Upper lobe of right lung (tissue), 1 donor: ENCODE measurements at places on chromosomes 4 and X. TPM values are rescaled to one million over a fixed set of nuclear protein-coding genes. Genes with fewer than 3 reads are reported as not detected.

The RHOXF2B gene
- total RNA-seq, result not detected

- H3K27ac ChIP-seq, result no peak overlapping the region
- no peak for DNase-seq
- H3K36me3 ChIP-seq, result no peaks in the 10 kb centered on the region
- H3K27me3 ChIP-seq, result no peaks in the 10 kb centered on the region
- no peaks in the 10 kb centered on the region for H3K4me1 ChIP-seq
Measured at GRCh38 chr4:17336524-17336961, 175.3 kb downstream of the QDPR start.

- H3K27ac ChIP-seq, result no peak overlapping the region
- H3K4me1 ChIP-seq, result no peaks in the 10 kb centered on the region
- H3K4me3 ChIP-seq, result no peak overlapping the region
- DNase-seq, result no peak
Measured at GRCh38 chr4:27429364-27429871, 568.8 kb downstream of the STIM2 start.

- no peak overlapping the region for H3K27ac ChIP-seq
- DNase-seq, result no peak
- peaks cover 22% of the 10 kb centered on the region for H3K4me1 ChIP-seq
- H3K27me3 ChIP-seq, result no peaks in the 10 kb centered on the region
- no peaks in the 10 kb centered on the region for H3K36me3 ChIP-seq
Measured at GRCh38 chr4:7932287-7932686, 7.4 kb downstream of the AFAP1 start.

The XK gene
- total RNA-seq, result 1.6 TPM

DNA sequence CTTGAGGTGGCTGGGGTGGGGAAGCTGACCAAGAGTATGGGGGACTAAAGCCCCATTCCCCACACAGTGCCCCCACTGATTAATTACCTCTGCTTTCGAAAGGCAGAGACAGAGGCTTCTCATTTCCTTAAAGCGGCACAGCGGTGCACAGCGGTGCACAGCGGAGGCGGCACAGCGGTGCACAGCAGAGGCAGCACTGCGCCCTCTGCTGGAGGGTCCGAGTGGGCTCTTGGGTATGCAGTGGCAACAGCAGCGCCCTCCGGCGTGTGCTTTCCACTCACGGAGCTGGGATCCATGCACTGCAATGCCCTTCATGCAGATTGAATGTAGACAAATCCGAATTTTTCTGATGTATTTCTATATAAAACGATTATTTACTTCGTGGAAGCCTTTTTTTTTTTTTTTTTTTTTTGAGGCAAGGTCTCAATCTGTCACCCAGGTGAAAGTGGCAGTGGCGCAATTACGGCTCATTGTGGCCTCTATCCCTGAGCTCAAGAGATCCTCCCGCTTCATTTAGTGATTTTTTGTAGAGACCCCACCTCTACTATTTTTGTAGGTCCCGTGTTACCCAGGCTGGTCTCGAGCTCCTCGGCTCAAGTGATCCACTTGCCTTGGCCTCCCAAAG lies 19.7 kb upstream of the PRPS2 start:
- H3K4me3 ChIP-seq, result no peak overlapping the region
- H3K36me3 ChIP-seq, result no peaks in the 10 kb centered on the region
- no peaks in the 10 kb centered on the region for H3K4me1 ChIP-seq
- no peak overlapping the region for H3K27ac ChIP-seq

DNA sequence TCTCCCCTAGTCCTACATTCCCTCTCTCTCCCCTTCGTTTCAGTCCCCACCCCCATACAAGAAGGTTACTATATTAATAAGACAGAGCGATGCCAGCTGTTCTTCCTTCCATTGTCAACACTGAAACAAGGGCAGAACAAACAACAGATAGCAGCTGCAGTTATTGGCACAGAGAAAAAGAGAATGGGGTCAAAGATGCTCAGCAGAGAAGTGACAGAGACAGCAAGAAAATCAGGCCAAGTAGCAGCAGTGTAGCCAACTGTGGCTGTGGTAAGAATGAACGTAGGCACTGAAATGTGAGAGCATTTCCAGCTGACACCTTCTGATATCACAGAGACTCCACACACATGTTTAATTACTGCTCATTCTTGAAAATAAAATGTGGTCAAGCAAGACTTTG lies 641.8 kb downstream of the FSTL5 start:
- H3K27ac ChIP-seq, result no peak overlapping the region
- H3K36me3 ChIP-seq, result no peaks in the 10 kb centered on the region
- H3K4me1 ChIP-seq, result no peaks in the 10 kb centered on the region

The NDP gene
- not detected for total RNA-seq

The MAOA gene
- 176 TPM for total RNA-seq

The BEND2 gene
- total RNA-seq, result not detected

DNA sequence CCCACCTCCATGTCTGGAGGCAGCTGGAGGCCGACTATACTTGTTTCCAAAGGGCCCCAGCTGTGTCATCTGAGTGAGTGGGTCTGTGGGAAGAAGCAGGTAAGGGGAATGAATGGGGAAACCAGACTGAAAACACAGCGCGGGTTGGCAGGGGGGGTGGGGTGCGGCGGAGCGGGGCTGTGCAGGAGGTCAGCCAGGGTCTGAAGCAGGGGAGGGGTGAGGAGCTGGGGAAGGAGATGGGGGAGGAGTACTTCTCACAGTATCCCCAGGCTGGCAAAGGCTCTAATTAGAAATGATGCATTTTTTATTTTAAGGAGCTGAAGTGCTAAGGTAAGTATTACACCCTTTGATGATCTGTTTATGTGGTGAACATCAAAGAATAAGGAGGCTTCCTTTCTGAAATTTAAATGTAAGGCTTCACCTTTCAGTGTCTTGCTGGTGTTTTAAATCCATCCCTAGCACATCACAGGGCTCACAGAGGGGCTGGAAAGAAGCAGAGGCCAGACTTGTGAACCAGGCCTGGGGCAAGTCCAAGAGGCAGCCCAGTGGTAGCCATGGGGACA lies 37.5 kb downstream of the SMIM20 start:
- no peaks in the 10 kb centered on the region for H3K36me3 ChIP-seq
- no peak overlapping the region for H3K4me3 ChIP-seq
- no peaks in the 10 kb centered on the region for H3K27me3 ChIP-seq
- H3K4me1 ChIP-seq, result no peaks in the 10 kb centered on the region
- no peak for DNase-seq
- no peak overlapping the region for H3K27ac ChIP-seq

DNA sequence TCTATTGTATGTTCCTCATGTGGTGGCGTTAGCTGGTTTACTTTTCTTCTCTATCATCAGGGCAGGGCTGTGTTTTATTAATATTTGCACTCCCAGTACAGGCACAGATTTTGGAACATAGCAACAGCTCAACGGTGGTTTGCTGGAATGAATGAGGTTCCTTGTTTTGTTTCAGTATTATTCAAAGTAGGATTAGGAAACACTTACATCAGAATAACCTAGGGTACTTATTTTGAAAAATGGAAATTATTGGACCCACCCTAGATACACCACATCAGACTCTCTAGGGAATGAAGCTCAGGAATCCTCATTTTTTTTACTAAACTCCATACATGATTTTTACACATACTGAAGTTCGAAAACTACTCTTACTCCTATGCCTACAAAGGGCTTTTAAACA lies 108.8 kb upstream of the ENPEP start:
- no peaks in the 10 kb centered on the region for H3K4me1 ChIP-seq
- DNase-seq, result no peak
- no peaks in the 10 kb centered on the region for H3K27me3 ChIP-seq
- no peaks in the 10 kb centered on the region for H3K36me3 ChIP-seq
- H3K27ac ChIP-seq, result no peak overlapping the region

GRCh38 chr4:113339430-113339813 lies 290.0 kb downstream of the ANK2 start:
- no peak for DNase-seq
- H3K4me1 ChIP-seq, result no peaks in the 10 kb centered on the region
- H3K27me3 ChIP-seq, result no peaks in the 10 kb centered on the region

The USP17L11 gene
- total RNA-seq, result not detected

The FATE1 gene
- not detected for total RNA-seq

DNA sequence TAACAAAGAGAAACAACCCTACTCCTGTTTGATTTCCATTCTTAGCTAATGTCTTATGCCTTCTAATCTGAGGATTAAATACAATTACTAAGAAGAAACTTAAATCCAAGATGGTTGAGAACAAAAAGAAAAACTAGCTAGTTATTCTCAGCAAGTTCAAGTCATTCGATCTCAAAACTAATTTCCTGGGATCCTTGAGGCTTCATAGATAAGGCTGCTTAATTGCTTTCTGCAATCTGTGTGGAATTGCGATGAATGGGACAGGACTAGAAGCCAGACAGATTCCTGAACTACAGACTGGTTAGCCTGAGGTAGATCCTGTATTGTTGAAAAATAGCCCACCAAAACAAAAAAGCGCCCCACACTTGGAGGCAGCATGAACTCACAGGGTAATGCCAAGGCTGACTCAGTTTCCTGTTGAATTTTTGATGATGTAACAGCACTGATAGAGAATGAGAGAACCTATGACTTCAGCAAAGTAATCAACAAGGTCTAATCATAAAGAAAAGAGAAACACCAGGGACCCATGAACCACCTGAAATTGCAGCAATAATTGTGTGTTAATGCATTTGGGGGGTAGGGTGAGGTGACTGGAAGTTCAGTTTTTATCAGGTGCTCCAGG lies 33.9 kb downstream of the KLHL15 start:
- H3K27ac ChIP-seq, result no peak overlapping the region
- DNase-seq, result no peak
- peaks cover 4% of the 10 kb centered on the region for H3K36me3 ChIP-seq
- H3K4me1 ChIP-seq, result no peaks in the 10 kb centered on the region

- H3K4me3 ChIP-seq, result no peak overlapping the region
- DNase-seq, result no peak
- no peaks in the 10 kb centered on the region for H3K36me3 ChIP-seq
- H3K27ac ChIP-seq, result no peak overlapping the region
Measured at GRCh38 chr4:54660591-54660990, 2.8 kb downstream of the KIT start.

The CLGN gene
- 0.93 TPM for total RNA-seq

GRCh38 chr4:112952313-112952700 lies 97.1 kb upstream of the ANK2 start:
- no peaks in the 10 kb centered on the region for H3K27me3 ChIP-seq
- no peaks in the 10 kb centered on the region for H3K4me1 ChIP-seq
- no peak for DNase-seq

DNA sequence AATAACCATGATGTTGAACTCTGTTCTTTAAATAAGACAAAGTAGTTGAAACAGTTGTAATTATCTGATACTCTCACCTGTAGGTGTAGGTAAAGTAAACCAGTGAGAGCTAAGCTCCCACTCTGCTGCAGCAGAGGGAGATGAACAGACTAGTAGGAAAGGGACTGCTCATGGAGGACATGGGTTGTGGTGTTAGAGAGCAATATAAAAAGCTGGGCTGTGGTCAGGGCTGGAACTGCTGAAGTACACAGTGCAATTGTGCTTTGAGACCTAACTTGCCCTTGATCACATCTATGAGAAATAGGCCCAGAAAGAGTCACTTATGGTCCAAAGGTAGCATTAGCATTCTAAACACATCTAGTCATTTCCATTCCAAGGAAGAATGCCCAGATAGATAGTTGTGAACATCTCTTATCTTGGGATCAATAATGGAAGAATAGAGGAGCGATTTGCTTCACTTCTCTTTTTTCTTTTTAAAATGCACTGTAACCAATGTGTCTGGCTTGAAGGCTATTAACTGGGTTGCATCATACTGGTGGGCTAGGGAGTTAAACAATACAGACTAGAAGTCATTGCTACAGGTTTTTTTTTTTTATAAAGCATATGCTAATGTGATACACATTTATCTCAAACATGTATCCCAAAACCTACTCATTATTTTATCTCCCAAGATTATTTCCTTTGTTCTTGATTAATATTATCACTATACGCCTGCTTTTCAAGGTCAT lies 251.3 kb upstream of the CENPE start:
- H3K27ac ChIP-seq, result no peak overlapping the region
- H3K27me3 ChIP-seq, result no peaks in the 10 kb centered on the region
- no peak for DNase-seq
- no peaks in the 10 kb centered on the region for H3K36me3 ChIP-seq
- H3K4me1 ChIP-seq, result no peaks in the 10 kb centered on the region

- H3K27me3 ChIP-seq, result no peaks in the 10 kb centered on the region
- no peaks in the 10 kb centered on the region for H3K4me1 ChIP-seq
- no peak for DNase-seq
- no peaks in the 10 kb centered on the region for H3K36me3 ChIP-seq
- no peak overlapping the region for H3K4me3 ChIP-seq
Measured at GRCh38 chrX:9222299-9222698, 188.4 kb upstream of the FAM9B start.

GRCh38 chr4:68904786-68905185 lies 46.8 kb downstream of the UGT2A3 start:
- DNase-seq, result no peak
- no peak overlapping the region for H3K4me3 ChIP-seq
- no peaks in the 10 kb centered on the region for H3K27me3 ChIP-seq

GRCh38 chr4:176438401-176438800 lies 118.6 kb downstream of the SPCS3 start:
- H3K4me3 ChIP-seq, result no peak overlapping the region
- H3K27ac ChIP-seq, result no peak overlapping the region
- no peaks in the 10 kb centered on the region for H3K27me3 ChIP-seq
- no peak for DNase-seq
- no peaks in the 10 kb centered on the region for H3K36me3 ChIP-seq

DNA sequence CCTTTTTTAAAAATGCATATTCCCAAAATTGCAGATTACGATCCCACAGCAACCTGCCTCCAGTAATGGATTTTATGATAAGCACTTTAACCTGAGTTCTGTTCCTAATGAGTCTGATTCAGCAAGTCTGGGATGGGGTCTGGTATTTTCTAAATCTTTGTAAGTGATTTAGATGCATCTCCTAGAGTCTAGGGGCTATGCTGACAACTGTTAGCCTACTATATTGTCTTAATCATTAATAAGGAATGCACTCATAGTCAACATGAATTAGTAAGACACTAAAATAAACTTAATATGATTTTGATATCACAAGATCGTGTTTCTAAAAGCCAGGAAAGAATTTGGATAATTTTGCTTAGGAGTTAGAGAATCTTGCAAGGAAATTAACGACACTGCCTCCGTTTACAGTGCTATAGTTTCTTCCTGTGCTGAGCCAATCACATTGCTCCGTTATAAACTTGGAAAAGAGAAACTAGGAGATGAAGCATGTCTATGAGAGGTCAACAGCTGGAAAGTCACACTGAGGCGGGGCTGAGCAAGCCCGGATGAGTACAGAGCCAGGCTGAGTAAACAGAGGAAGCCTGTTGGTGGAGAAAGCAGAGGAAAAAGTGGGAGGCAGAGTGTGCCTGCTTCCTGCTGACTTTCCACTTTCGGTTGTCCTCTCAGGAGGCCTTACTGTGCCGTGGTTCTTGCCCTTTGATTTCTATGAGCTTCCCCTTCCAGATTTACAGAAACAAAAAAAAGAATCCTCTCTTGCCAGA lies 5.4 kb downstream of the SCARB2 start:
- H3K4me3 ChIP-seq, result peak overlapping the region; percentile 27
- peak; percentile 78 for DNase-seq
- H3K27me3 ChIP-seq, result no peaks in the 10 kb centered on the region
- peaks cover 85% of the 10 kb centered on the region for H3K4me1 ChIP-seq
